LoVo (cell line): ENCODE measurements at places on chromosomes 5 and 9.

DNA sequence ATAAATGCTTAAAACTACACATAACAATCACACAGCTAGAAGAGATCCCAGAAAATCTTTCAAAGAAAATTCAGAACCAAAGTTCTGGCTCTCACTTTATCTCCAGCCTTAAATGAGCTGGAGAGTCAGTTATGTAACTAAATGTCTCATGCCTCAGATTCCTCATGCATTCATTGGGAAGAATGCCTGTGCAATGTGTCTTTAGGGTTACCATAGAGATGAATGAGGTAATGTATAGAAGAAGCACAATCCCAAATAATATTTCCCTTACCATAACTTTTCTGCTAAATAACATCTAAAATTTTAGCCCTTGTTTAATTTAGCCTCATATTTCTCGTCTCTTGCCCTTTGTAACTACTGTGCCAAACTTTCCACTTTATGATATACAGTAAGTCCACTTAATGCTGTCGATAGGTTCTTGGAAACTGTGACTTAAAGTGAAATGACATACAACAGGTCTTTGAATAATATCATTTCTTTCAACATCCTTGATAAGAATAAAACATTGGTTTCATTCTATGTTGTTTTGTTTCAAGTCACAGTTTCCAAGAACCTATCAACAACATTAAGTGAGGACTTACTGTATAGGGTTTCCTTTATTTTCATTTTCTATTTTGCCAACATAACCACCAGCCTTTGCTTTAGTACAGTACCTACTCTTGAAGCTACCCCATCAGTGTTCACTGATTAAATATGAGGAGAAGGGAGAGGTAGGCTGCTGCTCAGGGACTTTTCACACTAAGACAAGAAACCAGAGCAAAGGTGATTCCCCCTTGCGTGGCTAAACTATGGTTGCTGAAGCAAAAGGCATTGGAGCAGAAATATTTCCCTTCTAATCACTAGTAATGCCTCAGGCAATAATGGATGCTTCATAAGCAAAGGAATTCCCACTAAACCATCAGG, 295.7 kb upstream of the PTGER4 start:
- no peak for DNase-seq

GRCh38 chr5:151509231-151509630, 61.8 kb downstream of the SLC36A1 start:
- no peak for DNase-seq

DNA sequence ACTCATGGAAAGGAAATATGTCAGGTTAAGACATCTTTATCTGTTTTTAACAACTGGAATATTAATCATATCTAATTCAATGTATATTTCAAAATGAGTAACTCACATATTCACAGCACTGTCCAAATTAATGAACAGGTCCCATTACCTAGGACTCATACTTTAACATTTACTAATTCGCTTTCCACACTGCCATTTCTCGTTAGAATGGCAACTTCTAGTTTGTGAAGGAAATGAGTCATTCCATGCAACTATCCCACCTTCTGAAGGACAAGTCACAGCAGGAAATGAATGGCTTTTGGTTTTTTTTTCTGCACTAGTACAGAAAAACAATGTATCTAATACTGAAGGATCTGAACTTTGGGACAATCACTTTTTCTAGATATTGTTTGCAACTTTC, 24.6 kb upstream of the IFNK start:
- peak; percentile 63 for DNase-seq

DNA sequence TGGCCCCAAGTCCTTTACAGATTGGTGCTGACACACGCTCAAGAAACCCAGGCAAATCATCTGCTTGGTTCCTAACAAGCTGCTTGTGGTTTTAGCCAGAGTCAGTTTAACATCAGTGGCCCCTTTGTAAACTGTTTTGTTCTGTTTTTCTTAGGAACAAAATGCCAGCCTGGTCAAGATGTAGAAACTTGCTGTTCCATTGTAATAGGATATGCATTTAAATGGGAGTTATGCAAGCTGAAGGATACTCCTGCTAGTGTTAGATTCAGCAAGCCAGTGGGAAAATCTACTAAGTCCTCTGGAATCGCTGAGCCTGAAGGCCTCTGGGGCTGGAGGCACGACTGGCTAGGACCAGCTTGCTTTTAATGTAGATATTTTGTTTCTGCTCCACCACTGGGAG, 391.1 kb downstream of the TLE4 start:
- DNase-seq = no peak

DNA sequence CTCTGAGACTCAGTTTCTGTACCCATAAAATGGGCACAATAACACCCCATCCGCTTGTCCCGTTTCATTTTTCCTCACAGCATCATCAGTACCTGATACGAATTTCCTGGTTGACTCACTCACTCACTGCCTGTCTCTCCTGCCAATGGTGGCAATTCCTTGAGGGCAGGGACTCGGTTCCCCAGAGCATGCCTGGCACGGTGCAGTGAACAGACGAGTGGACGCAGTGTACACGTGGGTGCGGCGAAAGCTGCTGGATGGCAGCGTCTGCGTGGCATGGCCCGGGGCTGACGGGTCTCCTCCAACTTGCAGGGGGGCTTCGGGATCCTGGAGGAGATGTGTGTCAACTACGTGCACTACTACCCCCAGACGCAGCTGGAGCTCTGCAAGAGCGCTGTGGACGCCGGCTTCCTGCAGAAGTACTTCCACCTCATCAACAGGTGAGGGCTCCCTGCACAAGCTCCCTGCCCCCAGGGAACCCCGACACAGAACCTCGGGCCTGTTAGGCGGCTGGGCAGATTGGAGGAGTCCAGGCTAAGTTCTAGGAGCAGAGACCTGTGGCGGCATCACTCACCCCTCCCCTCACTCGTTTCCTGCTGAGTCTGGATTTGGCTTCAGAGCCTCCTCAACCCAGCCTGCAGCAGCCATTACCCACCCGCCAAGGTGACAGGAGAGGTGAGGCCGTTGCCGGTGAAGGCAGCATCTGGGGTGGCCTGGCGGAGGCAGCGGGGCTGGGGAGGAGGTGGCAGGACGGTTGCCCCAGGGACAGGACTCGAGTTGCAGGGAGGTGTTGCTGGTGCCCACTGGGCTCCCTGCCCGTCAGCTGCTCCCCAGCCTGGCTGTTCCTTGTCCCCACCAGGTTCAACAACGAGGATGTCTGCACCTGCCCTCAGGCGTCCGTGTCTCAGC, 20.3 kb downstream of the DBH start:
- no peak for DNase-seq

GRCh38 chr5:176396330-176396729, 7.8 kb downstream of the HIGD2A start:
- no peak for DNase-seq

DNA sequence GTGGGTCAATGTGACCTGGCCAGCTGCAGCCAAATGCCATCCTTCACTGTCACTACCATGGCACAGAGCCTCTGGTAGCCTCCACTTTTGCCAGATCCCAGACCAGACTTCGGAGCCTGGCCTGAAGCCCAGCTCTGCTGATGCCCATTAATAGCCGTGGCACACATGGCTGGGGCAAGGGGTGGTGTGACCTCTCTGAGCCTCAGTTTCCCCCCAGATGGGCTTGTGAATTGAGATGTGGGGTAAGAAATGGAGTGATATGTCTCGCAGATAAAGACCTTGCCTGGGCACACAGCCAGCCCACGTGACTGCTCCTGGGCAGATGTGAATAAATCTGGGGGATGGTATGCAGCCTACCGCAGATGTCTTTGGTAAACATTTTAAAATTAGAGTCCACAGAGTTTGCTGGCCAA, 13.9 kb downstream of the SUSD3 start:
- DNase-seq = no peak

GRCh38 chr5:96321345-96321744, 111.7 kb downstream of the PCSK1 start:
- peak; percentile 33 for DNase-seq

- no peak for DNase-seq
Measured at GRCh38 chr5:16245249-16245648, 65.7 kb upstream of the MARCHF11 start.

GRCh38 chr5:72351376-72351775, 31.2 kb downstream of the PTCD2 start:
- DNase-seq = no peak

- DNase-seq = no peak
Measured at GRCh38 chr9:70229026-70229425, 29.8 kb upstream of the SMC5 start.

DNA sequence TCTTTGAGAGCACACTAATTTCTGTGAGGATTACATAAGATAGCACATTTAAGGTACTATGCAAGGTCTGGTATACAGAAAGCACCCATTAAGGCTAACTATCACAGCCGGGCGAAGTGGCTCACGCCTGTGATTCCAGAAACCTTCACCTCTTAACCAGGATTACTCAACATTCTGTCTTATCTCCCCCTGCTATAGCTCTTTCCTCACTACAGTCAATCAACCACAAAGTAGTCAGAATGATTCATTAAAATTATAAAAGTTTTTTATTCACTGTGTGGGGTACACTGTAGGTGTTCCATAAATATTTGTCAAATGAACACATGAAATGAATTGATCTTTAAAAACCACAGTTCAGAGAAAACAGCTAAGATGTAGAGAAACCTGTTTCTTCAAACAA, 48.7 kb downstream of the CHD1 start:
- DNase-seq = no peak

- DNase-seq = peak; percentile 40
Measured at GRCh38 chr9:117678871-117679270, 25.3 kb upstream of the TLR4 start.

DNA sequence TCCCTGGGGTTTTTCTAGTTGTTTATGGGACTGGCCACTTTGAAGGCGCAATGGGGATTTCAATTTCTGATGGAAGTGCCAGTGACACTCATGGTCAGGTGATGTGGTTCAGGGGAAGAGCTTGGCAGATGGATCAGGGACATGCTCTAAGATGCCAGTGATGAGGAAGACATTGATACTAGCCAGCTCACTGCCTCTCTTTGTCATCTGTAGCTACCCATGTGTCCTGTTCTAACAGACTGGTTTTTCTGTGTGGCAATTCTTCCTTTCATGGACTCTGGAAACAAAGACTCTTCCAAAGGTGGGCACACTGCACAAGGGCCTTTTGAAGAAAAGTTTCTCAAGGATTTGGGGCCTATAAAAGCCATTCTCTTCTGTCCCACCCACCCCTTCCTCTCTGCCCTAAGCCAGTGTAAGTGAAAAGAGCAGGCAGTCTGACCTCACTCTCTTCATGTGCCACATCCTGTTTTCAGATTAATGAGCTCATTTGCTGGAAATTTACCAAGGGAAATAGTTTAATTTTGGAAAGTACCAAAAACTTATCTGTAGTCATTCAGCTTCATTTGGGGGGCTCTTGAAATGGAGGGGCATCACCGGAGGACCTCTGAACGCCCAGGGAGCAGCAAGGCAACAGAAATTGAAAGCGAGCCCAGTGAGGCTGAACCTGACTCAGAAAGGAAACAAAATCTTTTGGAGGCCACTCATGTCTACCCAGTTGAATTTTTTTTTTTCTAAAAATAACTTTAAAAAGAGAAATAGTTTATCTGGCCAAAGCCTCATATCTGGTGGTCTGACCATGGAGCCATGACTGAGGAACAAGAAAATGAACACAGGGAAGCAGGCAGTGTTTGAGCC, 4.9 kb upstream of the TRAF1 start:
- no peak for DNase-seq

- DNase-seq = no peak
Measured at GRCh38 chr5:5198815-5199214, 58.7 kb downstream of the ADAMTS16 start.

DNA sequence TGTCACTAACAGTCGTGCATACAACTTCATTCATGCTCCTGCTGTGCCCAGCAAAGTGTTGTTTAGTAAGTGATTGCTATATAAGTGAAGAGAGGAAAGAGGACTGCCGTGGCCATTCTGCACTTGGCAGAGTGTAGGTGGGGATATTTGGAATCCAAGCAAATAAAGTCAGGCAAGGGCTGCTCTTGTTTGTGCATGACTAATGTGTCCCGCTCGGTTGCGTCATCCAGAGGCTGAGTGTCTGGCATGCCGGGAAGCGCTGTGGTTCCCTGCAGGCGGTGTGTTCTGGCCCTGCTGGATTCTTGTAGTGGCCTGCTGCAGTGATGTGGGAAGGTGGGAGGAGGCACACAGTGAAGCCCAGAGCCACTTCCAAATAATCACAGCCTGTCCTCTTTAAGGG, 136.9 kb upstream of the ANKH start:
- DNase-seq = peak; percentile 95

- DNase-seq = no peak
Measured at GRCh38 chr9:129145316-129145715, 32.7 kb downstream of the IER5L start.

DNA sequence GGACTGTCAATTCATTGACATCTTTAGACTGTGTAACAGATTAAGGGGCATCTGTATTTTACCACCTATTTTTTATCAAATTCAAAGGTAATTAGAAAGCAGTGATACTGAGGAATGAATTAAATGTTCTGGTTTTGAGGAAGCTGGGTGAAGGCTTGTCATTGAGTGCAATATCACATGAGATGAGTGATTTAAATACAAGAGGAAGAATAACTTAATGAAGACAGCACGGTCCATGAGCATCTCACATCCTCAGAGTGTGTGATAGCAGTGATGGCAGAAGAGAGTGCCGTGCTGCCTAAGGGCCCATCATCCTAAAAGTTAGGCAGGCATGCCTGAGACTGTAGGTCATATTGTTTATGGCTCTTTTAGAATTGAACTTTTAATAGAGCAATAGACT, 263.3 kb downstream of the MAST4 start:
- no peak for DNase-seq

DNA sequence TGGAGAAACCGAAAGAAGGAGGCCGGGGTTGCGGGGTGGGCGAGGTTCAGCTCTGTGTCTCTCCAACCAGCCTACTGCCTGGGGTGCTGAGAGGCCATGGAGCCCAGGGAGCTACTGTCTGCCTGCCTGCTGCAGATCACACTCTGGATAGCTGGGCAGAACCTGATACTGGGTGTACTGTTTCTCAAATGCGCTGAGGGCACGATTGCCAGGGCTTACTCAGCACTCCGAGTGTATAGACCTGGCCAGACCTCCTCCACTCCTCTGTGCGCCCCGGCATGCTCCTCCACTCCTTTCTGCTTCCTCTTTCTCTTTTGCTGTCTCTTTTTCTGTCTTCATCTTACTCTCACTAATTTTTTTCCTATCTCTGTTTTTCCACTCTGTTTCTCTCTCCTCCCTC, 215.1 kb downstream of the PAPPA start:
- DNase-seq = no peak

- no peak for DNase-seq
Measured at GRCh38 chr5:147751-148150, 43.5 kb upstream of the LRRC14B start.

GRCh38 chr5:152514827-152515397, 109.8 kb upstream of the NMUR2 start:
- DNase-seq = peak; percentile 22

DNA sequence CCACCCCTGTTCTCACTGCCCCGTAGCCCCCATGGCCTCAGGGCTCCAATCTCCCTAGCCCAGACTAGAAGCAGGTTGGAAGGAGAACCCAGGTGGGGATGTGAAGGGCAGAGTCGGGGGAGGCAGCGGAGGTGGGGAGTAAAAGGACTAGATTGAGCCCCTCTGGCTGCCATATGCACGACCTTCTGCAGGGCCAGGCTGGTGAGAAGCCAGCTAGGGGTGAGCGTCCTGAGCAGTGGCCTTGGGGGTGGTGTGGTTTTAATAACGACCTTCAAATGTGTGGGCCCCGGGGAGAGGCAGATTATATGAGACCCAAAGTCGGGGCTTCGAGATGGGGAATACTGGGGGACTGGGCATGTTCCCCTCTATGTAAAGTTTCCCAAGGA, 139.5 kb downstream of the C9orf50 start:
- DNase-seq = no peak

GRCh38 chr9:19087106-19088000, 15.4 kb downstream of the HAUS6 start:
- no peak for DNase-seq

- no peak for DNase-seq
Measured at GRCh38 chr5:62212648-62213047, 93.4 kb upstream of the KIF2A start.
